Putamen (tissue), 1 donor: ENCODE measurements at places on chromosomes 5 and 9.
A peak's percentile ranks its signal among the peaks of the same experiment; 100 is the strongest.

- DNase-seq = no peak
Measured at GRCh38 chr5:33806738-33807442, 84.9 kb downstream of the ADAMTS12 start.

DNA sequence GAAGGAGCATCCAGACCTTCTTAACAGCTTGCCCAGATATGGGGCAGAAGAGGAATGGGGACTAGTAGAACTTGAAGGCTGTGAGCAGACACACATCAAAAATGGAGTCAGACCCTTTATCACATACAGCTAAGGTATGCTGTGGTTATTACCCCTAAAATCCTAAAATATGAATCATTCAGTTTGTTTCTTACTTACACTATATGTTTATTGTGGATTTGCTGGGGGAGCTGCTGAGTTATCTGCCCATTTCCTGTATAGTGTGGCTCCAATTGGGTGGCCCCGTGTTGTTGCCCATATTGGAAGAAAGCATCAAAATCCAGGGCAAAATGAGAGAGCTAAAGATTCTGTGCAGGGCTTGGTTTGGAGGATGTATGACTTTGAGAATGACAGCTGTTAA is 56.9 kb downstream of the AP3S1 start:
- DNase-seq = no peak

GRCh38 chr9:15522130-15522755 is 11.5 kb upstream of the PSIP1 start:
- DNase-seq = no peak

DNA sequence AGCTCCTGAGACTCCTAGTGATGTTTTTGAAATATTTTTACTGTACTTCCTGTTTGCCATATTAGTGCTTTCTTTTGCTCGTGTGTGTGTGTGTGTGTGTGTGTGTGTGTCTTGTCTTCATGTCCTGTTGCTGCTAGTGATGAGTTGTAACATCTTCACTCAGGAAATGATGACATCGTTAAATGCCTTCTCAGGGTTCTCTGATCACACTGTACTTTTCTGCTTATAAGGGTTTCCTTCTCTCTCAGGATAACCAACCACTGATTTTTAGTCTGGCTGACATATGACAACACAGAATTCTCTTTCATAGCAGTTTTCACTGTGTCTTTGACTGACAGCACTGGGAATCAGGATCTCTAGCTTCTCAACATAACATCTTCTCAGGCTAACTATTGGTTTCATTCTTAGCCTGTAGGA is 16.1 kb downstream of the SV2C start:
- no peak for DNase-seq

- peak; percentile 62 for DNase-seq
Measured at GRCh38 chr5:125277494-125278154, 531.2 kb upstream of the ZNF608 start.

- no peak for DNase-seq
Measured at GRCh38 chr5:124416627-124417026, 329.8 kb downstream of the ZNF608 start.

GRCh38 chr5:151694035-151694485 is 7.3 kb upstream of the SPARC start:
- DNase-seq = peak; percentile 97

- no peak for DNase-seq
Measured at GRCh38 chr9:4691795-4692194, 12.4 kb downstream of the CDC37L1 start.

- DNase-seq = no peak
Measured at GRCh38 chr5:54520940-54521339, 3.4 kb downstream of the SNX18 start.

DNA sequence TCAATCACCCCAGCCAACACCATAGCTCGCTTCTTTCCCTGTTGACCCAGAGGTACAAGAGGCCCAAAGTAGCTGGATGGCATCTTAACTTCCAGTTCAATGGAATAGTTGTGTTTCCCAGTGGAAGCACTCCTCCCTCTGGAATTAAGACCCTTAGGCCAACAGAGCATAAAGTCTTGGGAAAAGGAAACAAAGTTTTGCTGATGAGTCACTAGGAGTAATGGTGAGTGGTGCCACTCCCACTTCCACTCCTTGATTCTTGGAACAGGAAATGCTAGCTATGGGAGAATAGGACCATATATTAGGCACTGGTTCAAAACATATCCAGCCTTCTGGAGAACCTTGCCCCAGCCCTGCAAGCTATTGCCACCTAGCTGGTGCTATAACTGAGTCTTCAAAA is 44.7 kb upstream of the LMX1B start:
- no peak for DNase-seq

DNA sequence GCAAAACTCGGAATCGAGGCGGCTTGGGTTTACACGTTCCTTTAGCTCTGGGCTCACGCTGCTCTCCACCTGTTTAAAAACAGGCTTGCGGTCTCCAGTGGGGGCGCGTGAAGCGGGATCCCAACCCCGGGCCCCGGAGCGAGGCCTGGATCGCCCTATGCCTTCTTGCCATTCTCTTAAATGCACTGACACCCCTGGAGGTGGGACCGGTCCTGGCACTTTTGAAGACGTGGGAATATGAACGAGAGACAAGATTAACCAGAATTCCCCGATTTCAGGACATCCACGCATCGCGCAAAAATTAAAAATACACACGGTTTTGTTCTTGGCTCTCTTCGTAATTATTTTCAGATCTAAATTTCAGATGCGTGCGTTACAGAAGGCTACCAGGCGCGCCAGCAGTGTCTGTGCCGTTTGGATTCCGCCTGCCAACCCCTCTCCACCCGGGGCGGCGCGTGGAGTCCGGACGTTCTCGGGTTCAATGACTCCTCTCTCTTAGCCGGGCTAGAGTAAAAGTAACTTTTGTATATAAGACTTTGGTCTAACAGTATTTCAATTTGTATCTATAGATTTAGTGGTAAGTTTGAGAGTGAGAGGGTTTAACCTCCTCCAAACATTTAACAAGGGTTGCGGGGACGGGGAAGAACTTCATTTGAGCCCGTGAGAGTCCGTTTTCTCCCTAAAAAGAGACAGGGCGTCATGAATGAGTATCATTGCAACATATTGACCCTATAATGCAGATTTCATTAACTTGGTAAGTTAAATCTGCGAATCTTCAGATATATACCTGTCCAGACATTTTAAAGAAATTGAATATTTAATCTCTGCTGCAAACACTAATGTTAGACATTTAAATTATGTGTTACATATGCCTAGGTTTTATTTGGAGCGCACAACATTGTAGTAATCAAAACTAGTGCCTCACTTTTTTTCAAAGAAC is 3.8 kb downstream of the FOXD1 start:
- no peak for DNase-seq

DNA sequence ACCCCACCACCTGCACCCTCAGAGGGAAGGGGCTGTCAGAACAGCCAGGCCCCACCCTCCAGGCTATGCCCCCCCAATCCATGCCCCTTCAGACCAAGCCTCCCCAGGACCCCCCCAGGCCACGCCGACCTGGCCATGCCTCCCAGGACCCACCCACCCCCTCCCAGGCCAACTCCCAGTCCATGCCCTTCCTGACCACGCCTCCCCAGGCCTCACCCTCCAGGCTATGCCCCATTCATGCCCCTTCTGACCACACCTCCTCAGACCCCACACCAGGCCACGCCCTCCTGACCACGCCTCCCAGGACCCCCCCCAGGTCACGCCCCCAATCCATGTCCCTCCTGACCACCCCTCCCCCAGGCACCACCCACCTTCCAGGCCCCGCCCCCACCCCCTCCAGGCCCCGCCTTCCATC is 27.6 kb downstream of the TPPP start:
- no peak for DNase-seq

GRCh38 chr9:115373000-115373709 is 255.2 kb upstream of the TNC start:
- DNase-seq = no peak

GRCh38 chr5:170614720-170615119 is 110.9 kb downstream of the KCNIP1 start:
- no peak for DNase-seq

GRCh38 chr5:54379590-54379989 is 69.2 kb upstream of the ARL15 start:
- DNase-seq = no peak

- no peak for DNase-seq
Measured at GRCh38 chr5:149455889-149456409, 76.9 kb upstream of the IL17B start.

DNA sequence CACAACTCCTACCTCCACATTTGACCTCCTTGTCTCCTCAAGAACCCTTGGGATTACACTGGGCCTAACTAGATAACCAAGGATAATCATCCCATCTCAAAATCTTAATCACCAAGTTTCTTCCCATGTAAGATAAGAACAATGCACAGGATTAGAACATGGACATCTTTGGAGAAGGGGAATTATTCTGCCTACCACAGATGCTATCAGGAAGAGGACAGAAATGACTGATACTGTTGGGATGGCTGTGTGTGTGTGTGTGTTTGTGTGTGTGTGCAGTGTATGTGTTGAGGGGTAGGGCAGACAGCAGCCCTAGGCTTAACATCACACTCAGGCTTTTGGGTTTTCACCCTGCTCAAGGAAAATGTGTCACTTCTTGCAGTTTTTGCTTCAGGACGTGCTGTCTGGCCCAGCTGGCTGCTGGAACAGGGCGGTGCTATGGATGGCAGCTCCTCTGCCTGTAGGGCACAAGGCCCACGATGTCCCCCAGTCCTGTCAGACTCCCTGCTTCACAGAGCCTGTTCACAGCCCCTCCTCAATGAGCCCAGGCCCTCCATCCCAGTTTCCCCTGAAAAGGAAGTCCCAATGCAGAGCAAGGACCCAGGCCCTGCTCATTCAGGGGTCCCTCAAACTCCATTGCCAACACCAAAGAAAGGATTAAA is 7.7 kb downstream of the CA9 start:
- DNase-seq = no peak

DNA sequence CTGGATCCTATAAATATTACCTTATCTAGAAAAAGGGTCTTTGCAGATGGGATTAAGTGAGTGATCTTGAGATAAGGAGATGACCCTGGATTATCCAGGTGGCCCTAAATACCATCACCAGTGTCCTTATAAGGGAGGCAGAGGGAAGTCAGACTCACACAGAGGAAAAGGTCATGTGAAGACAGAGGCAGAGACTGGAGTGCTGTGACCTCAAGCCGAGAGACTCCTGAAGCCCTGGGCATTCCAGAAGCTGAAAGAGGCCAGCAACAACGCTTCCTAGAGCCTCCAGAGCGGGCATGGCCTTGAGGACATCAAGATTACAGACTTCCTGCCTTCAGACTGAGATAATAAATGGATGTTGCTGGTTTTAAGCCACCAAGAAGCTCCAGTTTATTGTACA is 118.8 kb downstream of the ATPSCKMT start:
- DNase-seq = no peak

DNA sequence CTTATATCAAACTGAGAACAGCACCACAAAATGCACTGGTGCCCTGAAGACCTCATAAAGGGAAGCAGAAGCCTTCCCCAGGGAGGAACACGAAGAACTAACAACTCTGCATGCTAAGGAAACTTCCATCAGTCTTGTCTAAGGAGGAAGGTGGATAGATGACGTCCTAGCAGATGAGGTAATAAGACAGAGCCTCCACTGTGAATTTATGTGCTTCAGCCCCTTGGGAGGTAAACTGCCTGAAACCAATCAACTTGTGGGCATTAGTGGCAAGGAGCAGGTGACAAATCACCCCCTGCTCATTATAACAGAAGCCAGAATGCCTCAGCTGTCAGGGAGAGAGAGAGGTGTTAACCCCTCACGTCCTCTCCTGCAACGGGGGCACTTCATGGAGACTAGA is 48.9 kb upstream of the SPIN1 start:
- no peak for DNase-seq

DNA sequence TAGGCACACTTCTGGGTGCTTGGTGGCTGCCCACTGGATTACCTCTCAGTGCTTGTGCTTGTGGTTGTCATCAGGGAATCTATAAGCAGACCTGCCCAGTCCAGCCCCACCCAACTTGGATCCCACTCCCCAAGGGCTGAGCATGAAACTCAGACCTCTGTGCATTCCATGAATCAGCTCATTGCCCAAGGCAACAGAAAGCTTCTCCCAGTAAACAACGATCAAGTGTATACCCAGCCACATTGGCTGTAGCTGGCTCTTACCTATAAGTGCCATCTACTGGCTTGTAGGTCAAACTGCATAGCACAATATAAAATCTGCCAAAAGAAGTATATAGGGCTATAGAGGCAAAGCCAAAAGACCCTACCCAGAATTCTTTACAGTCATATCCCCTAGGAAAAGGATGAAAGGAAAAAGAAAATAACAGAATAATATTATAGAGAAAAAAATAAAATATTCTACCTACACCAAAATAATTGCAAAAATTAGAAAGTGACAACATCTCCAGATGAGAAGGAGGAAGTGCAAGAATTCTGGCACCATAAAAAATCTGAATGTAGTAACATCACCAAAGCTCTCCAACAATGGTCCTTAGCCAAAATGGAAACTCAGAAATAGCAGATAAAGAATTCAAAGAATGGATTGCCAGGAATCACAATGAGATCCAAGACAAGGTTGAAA is 321.0 kb upstream of the TRPC7 start:
- DNase-seq = no peak

- no peak for DNase-seq
Measured at GRCh38 chr5:158967541-158967940, 132.2 kb downstream of the EBF1 start.

GRCh38 chr5:65835191-65835590 is 91.2 kb upstream of the ERBIN start:
- DNase-seq = no peak

GRCh38 chr5:148796936-148797335 is 29.5 kb upstream of the ADRB2 start:
- DNase-seq = no peak

GRCh38 chr9:135728436-135729110 is 26.6 kb downstream of the KCNT1 start:
- DNase-seq = no peak

GRCh38 chr9:85577353-85577952 is 164.3 kb downstream of the AGTPBP1 start:
- no peak for DNase-seq

DNA sequence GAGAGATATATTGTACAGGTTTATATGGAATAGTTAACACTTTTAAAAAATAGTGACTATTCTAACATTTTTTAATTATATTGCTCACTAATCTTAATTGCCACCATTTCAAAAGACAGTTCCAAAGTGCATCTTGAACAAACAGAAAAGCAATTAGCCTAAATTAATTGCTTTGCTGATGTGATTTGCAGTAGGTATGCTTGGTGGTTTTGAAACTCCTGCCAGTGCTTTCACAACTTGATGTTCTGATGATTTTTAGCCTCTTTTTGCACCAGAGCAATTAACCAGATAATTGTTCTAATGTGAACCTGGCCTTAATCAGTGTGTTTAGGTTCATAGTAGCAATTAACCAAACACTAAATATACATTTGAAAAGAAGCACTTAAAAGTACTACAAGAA is 207.6 kb downstream of the FBXL17 start:
- DNase-seq = no peak
